Activated T-cell treated with anti-CD3 and anti-CD28 coated beads for 1 hour (primary cell): ENCODE measurements at places on chromosomes 6 and 20.

GRCh38 chr20:33910529-33911327 lies 83.0 kb upstream of the RALY start:
- no peak for DNase-seq

GRCh38 chr20:18267815-18268214 lies 20.5 kb upstream of the ZNF133 start:
- DNase-seq = no peak

DNA sequence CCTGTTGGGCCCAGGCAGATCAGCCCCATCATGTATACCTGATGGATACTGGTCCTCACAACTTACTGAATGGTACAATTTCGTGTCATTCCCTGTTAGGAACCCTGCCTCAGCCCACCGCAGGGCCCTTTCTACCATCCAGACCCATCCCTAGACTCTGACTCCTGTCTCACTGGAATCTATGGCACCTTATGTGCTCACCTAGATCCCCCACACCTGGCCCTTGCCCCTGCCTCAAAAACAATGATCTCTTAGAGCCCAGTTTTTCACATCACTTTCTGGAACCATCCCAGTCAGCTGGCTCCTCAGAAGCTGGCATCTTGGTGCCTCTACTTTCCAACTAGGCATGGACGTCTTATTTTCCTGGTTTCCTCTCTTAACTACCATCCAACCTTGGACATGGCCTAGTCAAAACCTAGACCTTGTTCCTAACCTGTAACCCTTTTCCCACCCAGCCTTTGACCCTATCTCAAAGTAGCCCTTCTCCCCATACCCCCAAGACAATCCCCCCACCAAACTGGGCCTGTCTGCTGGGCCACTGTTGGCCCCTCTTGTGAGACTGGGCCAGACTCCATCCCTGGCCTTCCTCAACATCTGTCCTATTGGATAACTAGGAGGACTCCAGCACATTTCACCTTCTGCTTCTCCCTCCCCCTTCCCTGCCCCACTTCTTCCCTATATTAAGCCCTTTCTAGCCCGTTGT lies 981 bp downstream of the HM13 start:
- DNase-seq = no peak

DNA sequence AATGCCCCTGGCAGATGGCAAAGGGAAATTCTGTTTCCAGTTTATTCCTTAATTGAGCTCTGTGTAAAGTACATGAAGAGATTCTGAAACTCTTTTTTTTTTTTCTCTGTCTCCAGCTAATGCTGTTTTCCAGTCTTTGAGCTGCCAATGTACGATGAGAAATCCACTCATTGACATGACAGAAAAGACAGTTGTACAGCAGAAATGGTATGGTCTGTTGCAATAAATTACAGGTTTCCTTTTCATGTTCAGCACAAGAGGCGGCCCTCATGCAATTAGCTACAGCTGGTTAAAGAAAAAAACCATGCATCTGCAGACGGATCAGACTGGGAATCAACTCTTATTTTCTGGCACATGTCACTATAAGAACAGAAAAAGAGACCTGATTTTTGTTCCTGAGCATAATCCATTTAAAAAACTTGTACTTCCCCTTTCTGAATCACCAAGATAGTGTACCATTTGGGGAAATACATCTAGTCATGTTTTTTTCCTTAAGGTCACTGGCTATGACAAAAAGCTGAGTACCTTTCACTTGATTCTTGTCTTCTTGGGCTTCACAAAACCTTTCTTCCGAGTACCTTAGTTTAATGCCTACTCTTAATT lies 289.8 kb upstream of the PREP start:
- DNase-seq = no peak

- DNase-seq = no peak
These were observed 452.8 kb upstream of the FLRT3 start for GRCh38 chr20:14790190-14790589.

GRCh38 chr20:45433976-45434375 lies 18.0 kb downstream of the PIGT start:
- DNase-seq = no peak

- DNase-seq = no peak
These were observed 41.8 kb downstream of the SLC22A23 start for GRCh38 chr6:3415082-3415453.

GRCh38 chr20:34143951-34144350 lies 31.9 kb upstream of the EIF2S2 start:
- no peak for DNase-seq

DNA sequence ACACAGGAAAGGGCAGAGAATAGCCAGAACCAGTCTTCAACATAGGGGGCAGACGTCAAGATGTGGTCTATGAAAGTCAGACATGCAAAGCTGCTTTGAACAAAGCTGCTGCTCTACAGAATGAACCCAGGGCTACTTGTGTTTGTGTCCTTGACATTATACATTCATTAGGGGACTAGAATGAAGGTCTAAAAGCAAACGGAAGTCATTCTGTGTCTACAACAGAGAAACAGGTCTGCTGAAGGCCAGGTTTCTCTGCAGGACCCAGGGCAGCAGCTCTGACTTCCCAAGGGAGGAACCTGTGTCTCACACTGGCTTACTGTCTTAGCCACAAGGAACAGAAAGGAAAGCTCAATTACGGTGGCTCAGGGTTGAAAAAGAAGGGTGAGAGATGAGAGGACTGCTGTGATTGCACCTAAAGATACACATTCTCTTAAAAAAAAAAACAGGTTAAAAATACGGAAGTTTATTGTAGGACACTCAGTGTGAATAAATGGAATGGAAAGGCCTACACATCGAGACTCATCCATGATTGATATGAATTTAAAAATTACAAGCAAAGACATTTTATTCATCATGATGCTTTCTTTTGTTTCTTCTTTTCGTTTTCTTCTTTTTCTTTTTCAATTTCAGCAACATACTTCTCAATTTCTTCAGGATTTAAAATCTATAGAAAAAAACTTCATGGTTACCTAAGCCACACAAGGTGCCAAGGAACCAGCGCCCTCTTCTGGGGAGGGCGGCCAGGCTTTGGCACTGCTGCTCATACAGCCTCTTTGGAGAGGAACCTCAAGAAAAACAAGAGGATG lies 6.7 kb downstream of the PSMA7 start:
- peak; percentile 65 for DNase-seq

GRCh38 chr20:25586877-25587276 lies 1.5 kb upstream of the NINL start:
- no peak for DNase-seq

- no peak for DNase-seq
These were observed 555.4 kb upstream of the AGPAT4 start for GRCh38 chr6:161829291-161829729.

GRCh38 chr6:55659304-55659703 lies 80.3 kb upstream of the HMGCLL1 start:
- no peak for DNase-seq

DNA sequence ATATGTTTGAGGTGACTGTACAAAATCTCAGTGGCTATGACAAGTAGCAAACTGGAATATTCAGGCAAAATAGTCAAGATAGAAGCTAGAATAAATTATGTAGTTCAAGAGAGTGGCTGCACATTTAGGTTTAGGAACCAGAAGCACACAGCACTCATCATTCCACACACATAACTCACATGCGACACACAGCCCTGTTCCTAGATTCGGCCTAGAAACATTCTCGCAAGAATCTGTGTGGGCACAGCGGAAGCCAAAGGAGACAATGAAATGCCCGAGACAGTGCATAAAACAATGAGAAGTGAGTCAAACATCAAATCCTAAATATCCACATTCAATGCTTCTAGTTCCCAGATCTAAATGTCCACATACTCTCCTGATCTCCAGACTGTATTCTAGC lies 9.5 kb upstream of the SUPT3H start:
- no peak for DNase-seq
